ENCODE measurements at places on chromosomes 1 and 21. TPM values are rescaled to one million over a fixed set of nuclear protein-coding genes. Genes with fewer than 3 reads are reported as not detected.

Gene SLAMF8
- not detected for total RNA-seq

Gene CATSPERE
- total RNA-seq = 0.21 TPM

Gene ETV3L
- total RNA-seq = not detected

Gene DR1
- 63.4 TPM for total RNA-seq

Gene SERPINC1
- total RNA-seq = not detected

Gene OR2T35
- not detected for total RNA-seq

Gene ST6GALNAC5
- 24.8 TPM for total RNA-seq

Gene KDM5B
- total RNA-seq = 47.9 TPM

Gene GPR37L1
- not detected for total RNA-seq

Gene NCAM2
- total RNA-seq = not detected

Gene TSPAN1
- 80.3 TPM for total RNA-seq

DNA sequence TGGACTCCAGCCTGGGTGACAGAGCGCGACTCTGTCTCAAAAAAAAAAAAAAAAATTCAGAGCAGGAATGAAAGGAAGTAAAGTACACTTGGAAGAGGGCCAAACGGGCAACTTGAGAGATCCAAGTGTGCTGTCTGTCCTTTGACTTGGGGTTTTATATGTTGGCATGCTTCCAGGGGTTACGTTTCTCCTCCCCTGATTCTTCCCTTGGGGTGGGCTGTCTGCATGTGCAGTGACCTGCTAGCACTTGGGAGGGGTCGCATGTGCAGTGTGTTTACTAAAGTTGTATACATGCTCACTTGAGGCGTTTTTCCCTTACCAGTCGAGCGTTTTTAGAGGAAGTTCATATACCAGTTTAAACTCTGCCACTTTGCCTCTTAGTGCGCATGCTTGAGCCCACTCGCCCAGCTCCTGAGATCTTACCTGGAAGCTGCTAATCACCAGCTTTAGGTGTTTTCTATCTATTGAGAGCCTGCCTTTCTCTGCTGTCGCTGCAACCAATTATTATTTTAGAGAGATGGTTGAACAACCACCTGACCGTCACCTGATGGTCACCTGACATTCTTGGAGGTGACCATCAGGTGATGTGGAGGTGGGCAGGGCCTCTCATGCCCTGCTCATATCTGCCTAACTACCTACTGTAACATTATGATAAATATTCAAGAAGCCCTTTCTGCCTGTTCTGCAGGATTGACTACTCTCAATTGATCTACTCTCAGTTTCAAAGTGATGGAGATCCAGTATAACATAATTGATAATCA lies 140.1 kb downstream of the MACF1 start:
- no peak for DNase-seq

DNA sequence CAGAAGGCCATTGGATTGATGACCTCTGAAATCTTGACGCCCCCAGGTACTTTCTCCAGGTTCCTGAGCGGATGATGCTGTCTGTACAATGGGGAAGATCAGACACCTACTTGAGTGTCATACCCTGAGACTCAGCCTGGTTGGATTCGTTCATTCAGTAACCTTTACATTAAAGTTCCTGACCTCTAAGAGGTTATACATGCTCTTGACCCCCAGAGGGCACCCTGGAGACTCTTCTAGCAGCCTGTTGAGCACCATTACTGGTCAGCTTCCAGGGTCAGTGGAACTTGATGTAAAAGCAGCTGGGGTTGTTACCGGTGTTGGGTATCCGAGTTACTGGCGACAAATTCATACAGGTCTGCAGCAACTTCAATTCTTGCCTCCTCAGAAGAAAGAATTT lies 114.3 kb upstream of the ZNF678 start:
- DNase-seq = no peak

DNA sequence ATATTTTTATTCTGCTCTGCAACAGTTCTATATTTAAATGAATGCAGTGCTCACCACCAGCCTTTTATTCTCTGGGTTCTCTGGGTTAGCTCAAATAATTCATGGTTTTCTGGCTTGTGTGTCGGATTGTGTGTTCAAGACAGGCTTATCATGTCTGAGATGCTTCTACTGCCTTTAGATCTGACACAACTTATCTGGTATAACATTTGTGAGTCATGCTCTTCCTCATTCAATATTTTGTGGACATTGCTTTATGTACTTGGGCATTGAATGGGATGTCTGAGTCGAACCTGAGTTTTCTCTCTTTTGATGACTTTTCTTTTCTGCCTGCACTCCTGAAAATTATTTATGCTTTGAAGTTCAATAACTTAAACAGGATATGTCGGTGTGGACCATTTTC lies 17.6 kb upstream of the PKP1 start:
- DNase-seq = no peak

GRCh38 chr1:40183055-40183710 lies 22.0 kb downstream of the RLF start:
- peak; percentile 13 for DNase-seq

DNA sequence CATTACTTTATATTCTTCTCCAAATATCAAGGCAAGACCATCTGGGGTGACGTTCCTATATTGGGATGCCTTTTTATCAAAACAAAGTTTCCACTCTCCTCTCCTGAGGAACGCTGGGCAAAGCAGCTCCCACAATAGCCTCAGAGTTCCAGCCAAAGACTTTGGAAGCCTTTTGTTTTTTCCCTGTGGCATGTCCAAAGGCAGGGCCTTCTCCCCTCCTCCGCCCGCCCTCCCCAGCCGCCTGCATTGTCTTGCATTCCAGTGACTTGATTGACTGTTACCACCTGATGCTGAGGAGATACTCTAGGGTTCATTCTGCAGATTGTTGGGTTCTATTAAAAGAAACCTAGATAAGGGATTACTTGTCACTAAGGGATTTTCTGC lies 43.5 kb downstream of the PROX1 start:
- no peak for DNase-seq

DNA sequence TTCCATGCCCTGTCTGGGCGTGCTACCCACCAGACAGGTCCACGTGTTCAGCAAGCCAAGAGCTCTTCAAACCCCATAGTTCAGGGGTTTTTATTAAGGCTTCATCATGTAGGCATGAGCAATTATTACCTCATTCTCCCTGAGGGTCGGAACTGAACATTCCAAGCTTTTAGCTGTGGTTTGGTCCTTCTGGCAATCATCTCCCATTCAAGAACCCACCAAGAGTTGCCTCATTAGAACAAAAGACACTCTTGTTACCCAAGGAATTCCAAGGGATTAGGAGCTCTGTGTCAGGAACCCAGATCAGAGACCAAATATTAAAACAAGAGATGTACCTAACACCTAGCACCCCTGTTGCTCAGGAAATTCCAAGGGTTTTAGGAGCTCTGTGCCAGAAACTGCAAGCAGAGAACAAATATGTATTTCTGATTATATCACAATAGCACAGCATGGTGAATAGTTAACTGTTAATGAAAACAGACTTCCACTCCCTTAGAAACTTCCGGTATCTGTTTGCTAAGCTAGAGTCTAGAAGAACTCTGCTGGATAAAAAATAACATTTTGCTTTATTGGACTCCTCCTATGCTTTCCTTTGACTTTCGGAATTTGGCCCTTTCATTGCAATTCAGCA lies 201.2 kb upstream of the L1TD1 start:
- DNase-seq = peak; percentile 100

GRCh38 chr21:27772816-27773215 lies 805.9 kb upstream of the ADAMTS5 start:
- DNase-seq = no peak

DNA sequence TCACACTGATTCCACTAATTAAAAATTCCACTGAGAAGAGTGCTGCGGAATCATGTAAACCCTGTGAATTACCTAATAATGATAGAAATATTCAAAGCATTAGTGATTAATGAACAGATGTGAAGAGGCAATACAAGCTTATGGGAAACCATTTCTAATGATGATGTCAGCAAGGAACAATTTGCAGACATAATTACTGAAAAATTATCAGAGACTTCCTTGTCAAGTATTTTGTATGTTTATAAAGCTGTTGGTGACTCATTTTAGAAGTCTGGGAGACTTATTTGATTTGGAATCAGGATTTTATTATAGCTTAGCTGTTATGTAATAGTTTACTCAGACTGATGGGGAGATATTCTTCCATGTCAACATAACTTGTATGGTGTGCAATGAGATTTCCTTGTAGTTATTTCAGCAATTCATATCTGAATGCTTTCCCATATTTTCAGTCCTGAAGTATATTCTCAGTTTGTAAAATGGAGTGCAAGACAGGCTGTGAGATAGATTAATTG lies 135.5 kb downstream of the TGFB2 start:
- DNase-seq = peak; percentile 96

DNA sequence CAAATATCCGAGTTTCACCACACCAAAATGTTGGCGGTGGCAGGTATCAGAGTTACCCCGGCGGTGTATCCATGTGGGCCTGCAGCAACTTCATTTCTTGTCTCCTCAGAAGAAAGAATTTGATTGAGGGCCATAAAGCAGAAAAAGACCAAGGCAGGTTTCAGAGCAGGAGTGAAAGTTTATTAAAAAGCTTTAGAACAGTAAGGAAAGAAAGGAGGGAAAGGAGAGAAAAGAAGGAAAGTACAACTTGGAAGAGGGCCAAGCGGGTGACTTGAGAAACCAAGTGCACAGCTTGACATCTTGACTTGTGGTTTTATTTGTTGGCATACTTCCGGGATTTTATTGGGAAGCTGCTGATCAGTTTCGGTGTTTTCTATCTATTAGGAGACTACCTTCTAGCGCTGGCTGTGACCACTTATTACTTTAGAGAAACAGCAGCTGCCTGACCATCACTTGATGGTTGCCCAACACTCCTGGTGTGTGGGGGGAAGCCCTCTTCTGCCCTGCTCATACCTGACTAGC lies 75.5 kb upstream of the RAB3GAP2 start:
- DNase-seq = no peak

DNA sequence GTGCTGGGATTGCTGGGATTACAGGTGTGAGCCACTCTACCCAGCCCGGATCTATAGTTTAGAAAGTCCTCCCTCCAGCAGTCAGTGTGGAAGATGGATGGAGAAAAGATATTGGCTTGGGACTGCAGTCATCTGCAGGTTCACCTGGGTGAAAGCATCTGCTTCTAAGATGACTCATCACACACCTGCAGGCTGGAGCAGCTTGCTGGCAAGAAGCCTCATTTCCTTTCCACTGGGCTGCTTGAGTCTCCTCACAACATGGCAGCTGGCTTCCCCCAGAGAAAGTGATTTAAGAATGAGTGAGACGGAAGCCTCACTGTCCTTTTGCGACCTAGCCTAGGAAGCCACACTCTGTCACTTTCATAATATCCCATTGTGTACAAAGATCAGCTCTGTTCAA lies 50.0 kb downstream of the FOXO6 start:
- peak; percentile 82 for DNase-seq

GRCh38 chr1:9439074-9439761 lies 100.0 kb upstream of the SLC25A33 start:
- no peak for DNase-seq

GRCh38 chr21:24224422-24224821 lies 1382.9 kb downstream of the MRPL39 start:
- peak; percentile 46 for DNase-seq

DNA sequence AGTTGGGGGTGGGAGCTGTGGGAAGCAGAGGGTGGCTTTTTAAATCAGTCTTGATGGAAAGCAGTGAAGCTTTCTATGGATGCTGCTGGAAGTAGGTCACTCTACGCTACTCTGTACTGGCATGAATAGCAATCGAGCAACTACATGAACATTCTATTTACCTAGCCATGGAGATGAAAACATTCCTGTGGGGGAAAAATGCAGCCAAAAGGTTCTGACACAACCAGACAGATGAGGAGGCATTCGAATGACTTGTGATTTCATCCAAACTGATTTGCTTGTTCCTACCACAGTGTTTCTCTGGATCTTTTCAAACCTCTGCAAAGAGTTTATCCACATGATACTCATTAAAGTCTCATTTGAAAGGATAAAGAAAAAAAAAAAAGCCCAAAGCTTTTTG lies 95.0 kb downstream of the ASTN1 start:
- DNase-seq = no peak

DNA sequence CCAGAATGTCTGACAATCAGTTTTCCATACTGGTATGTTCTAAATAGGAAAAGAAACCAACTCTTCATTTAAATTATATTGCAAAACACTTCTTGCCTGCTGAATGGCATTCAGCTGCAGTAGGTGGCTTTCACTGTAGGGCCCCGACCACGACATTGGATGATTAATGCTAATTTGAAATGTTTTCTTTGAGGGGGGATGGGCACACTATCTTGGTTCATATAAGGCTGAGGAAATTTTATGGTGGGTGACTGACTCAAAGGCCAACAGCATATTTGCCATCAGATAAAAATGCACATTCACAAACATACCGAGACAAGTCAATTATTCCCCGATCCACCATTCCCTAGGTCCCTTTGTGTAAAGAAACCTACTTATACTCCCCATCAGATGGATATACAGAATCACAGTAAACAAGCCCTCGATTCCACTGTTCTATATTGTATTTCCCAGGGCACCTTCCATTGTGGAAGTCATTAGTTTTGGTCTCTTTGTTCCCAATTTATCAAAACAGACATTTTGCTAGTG lies 464.2 kb upstream of the DAB1 start:
- no peak for DNase-seq

DNA sequence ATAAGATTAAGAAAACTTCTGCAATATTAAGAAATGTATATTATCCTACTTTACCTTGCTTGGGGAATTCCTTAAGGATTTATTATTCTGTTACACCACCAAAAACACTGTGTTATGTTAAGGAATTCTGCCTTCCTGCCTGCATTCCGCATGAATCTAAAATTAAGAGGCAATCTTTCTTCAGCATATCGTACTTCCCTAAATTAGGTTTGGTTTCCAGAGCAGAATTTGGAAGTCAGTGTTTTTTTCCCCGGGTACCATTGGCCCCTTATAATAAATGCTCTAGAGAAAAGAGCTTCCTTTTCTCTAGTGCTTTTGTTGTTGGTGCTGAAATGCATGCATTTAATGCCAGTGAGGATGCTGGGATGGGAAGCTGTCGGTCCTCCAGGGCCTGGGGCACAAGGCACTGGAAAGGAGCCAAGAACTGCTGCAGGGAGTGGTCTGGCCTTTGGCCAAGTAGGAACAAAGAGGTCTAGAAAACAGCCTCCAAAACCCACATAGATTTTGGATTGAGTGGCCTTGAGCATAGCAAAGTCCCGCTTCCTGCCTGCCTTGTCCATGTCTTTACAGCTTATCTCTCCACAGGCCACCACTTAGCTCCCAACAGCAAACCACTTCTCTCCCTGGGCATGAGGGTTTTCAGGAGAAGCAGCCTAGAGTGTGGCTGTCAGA lies 69.9 kb downstream of the RRAGC start:
- DNase-seq = no peak

- no peak for DNase-seq
These were observed 114.4 kb upstream of the COL6A1 start for GRCh38 chr21:45867041-45867666.
